Panc1 (cell line): ENCODE measurements at places on chromosomes 6 and 20.

DNA sequence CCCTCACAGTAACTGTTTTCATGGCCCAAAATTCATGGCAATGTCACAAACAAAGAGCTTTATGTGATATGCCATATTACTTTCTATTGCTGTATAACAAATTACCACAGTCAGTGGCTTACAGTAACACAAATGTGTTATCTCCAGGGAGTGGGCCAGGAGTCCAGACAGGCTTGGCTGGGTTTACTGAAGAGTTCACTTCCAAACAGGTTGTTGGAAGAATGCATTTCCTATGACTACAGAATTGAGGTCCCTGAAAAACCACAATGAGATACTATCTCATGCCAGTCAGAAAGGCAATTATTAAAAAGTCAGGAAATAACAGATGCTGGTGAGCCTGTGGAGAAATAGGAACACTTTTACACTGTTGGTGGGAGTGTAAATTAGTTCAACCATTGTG is 431.9 kb downstream of the PKHD1 start:
- DNase-seq = no peak

DNA sequence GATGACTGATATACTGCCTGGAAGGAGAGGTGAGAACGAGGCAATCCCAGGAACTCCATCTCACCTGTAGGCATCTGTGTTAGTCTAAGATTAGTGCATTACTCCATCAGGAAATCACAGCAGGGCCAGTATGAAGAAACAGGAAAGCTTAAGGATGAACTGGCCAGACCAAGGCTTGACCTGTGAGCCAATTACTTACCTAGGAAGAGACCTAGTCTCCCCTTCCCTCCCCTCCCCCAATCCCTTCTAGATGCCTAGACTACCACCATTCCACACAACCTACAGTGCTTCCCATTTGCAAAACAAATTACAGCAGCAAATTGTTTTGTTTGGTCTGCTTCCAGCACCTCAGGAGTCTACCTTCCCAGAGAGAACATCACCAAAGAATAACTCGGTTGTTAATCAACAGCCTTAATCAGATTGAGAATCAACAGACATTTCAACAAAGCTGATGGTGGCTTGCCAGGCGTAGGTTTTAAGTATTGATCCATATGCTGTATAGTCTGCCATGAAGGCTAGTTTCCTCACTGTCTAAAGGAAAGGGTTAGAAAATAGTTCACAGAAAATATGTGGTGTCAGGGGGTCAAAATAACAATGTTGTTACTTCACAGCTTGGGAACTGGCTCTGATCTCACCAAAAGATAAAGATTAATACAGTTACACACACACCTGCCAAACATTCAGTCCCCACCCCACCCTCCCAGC is 10.1 kb downstream of the PKHD1 start:
- DNase-seq = no peak

DNA sequence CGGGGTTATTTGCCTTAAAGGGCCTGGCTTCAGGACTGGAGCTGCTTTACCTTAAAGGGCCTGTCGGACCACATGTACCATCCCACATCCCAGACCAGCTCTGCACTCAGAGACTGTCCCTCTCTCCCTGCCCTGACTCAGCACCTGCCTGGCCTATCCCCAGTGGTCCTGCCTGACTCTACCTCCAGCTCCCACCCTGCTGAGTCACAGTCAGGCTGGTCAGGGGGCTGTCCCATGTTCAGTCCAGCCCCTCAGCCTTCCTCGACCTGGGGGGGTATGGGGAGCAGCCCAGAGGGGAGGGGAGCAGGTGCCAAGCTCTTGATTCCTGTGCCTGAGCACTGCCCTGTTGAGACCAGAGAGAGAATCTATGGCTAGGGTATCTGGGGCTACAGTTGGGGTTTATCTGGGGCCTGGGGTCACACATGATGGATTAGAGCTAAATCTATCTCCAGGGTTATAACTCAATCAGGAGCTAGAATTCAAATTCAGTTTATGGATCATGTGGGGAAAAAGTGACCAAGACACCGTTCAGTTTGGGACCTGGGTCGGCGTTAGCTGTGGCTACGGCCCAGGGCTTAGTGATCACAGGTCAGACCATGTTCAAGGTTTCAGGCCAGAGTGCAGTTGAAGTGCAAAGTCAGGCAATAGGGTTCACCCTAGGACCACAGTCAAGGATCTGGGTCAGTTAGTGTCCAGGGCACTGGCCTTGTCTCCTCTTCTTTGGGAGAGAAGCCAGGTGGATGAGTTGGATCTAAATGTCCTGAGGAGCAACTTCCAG is 9.4 kb upstream of the TRIB3 start:
- no peak for DNase-seq

DNA sequence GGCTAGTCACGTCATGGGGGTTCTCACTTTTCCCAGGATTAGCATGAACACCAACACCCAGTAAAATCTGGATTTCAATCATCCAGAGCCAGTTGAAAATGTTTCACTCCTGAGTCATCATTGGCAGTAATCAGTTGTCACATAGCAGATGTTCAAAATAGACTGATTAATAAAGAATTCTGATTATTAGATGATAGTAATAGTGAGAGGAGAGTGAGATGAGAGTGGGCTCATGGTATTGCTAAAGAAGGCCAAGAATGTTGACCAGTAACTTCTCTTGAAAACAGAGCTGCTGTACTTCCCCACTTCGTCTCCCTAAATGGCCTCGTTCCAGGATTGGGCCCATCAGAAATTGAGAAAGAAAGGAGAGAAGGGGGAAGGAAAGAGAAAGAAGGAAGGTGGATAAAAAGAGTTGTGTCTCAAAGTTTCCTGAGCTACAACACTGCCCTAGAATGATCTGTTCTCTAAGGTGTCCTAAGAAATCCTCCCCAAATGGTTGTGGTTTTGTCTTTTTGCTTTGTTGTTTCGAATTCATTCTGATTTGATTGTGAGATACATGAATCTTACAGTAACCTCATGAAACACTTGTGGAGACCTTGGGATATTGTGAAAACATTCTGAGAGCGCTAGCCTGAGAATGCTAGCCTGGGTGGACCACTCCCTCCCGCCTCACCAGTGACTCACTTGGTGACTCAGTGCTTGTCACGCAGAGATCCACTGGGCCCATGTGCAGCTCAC is 502.2 kb upstream of the JARID2 start:
- peak; percentile 74 for DNase-seq

DNA sequence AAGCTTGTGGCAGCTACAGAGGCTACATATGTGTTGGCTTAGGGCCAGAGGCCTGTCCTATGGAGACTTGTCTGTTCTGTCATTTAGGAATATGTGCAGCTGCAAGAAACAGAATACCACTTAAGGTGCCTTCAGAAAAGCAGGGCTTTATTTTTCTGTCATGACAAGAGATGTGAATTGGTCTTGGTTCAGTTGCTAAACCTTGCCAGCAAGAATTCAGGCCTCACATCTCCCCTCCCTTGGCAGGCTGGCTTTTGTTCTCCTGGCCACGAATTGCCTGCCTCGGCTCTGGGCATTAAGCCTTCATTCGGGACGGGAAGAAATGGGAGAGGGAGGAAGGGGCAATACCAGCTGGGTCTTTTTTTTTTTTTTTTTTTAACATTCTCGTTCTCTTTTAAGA is 82.4 kb upstream of the TGM3 start:
- no peak for DNase-seq

- DNase-seq = no peak
These were observed 44.8 kb upstream of the TRAM2 start for GRCh38 chr6:52621631-52622030.

- no peak for DNase-seq
These were observed 660.4 kb upstream of the FLRT3 start for GRCh38 chr20:14997791-14998190.

DNA sequence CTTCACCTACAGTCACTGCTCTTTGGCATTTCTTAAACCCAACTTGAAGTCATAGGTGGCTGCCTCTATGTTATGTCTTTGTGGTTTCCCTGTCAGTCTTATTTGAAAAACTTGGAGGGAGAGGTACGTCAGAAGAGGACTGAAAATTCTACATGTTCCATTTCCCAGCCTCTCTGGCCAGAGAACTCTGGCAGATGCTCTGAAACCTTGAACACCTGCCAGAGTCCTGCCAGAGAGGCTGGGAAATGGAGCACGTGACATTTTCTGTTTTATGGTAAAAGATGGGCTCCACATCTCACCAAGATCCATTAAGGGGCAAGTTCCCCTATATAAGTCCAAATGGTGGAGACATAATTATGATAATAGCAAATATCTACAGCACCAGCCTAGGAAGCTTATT is 99.5 kb downstream of the MAFB start:
- DNase-seq = no peak

DNA sequence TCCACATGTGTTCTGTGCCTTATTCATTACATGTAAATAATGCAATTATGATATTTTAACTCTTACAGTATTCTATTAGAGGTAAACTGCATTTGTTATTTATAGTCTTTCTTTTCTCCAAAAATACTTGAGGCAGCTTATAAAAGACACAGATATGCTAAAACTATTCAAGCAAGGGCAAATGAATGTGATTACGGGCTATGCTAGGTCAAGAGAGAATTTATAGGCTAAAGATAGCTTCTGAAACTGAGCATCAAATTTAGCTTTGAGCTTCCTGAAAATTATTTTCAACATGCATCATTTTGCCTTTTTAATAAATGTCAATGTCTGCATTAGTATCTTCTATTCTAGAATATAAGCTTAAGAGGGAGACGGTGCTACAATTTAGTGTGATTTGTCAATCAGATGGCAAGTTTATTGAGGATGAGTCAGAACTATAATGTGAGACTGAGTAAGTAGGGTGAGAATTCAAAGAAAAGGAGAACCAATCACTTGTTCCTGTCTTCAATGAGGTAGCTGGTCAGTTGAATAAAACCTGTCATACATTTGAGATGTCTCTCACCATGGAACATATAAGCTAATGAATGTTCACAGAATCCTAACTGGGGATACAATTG is 669.4 kb upstream of the CITED2 start:
- DNase-seq = no peak

DNA sequence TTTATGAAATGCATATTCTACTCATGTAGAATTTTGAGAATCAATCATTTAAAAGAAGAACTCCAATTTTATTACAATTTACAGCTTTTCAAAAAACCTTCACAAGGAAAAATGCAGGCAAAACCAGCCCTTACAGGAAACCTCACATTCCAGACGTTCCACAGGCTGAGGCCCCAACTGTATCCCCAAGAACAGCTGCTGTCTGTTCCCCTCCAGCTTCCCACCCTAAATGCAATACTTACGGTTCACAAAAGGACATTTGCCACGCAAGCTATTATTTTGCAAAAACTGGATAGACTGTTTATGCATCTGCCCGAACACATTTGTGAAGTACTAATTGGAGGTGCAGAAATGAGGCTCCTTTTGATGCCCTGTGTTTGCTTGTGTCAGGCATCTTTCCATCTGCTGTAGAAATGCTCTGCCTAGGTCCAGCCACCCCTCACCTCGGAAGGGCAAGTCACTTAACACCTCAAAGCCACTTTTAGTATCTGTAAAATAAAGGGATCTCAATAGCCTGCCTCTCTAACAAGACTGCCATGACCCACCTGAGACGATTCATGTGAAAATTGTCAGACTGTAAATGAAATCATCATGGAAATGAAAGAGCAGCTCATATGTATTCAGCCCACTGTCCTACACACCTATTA is 26.5 kb downstream of the PDE10A start:
- DNase-seq = no peak

DNA sequence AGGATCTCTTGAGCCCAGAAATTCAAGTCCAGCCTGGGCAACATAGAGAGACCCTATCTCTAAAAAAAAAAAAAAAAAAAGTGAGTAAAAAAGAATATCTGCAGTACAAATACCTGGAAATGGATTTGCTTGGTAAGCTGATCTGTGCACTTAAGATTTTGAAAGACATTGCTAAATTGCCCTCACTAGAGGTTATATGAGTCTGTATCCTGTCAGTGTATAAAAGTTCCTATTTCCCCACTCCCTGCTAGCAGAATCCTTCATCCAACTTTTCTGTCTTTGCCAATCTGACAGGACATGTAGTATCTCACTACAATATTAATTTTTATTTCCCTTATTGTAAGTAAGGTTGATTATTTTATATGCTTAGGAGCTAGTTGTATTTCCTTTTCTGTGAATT is 36.1 kb downstream of the BICRAL start:
- DNase-seq = no peak

- DNase-seq = no peak
These were observed 39.9 kb downstream of the MYO6 start for GRCh38 chr6:75788894-75789293.

- no peak for DNase-seq
These were observed 74.5 kb downstream of the HUS1B start for GRCh38 chr6:582370-582769.

DNA sequence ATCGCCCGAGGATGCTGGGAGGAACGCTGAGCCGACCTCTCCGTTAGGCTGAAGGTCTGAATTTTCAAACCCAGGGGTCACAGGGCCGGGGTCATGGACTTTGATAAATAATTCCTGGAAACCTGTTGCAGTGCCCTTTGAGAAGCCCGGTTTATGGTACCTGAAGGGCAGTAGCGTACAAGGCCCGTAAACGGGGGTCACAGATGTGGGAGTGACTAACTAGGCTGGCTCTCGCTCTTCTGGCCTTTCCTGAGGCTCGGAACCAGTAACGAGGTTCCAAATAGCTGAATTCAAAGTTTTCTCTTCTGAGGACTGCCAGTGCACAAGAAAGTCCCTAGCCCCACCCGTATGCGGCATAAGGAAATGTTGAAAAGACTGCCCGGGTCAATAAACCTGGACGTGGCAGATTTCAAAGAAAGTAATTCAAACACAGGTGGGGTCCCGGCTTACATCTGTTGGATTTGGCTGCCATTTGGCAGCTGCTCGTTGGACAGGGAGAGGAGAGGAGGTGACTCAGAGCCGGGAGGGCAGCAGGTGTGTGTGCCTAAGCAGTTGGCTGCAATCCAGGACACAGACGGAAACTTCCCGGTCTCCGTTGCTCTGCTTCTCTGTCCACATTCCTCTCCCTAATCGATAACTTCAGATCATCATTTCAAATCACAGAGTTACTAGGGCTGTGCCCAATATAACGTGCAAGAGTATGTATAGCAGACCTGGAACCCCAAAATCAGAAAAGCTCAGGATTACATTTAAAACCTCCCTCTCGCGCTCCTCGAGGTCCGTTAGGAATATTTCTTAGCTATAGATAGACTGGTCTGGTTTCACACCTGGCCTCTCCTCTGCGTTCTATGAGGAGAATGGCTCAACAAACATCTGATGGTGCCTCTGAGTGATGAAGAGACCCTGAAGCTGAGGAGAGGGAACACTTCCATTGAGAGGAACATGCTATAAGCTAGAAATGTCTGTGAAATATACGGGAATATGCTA is 765 bp upstream of the GMDS start:
- peak; percentile 35 for DNase-seq

GRCh38 chr6:127164565-127164964 is 46.1 kb downstream of the RSPO3 start:
- no peak for DNase-seq

- no peak for DNase-seq
These were observed 26.4 kb upstream of the BMP5 start for GRCh38 chr6:55901765-55902270.

GRCh38 chr6:13235339-13235738 is 93.0 kb downstream of the TBC1D7 start:
- no peak for DNase-seq

GRCh38 chr6:92024110-92024509 is 1395.2 kb downstream of the EPHA7 start:
- no peak for DNase-seq

GRCh38 chr6:156996265-156996664 is 219.1 kb downstream of the ARID1B start:
- no peak for DNase-seq

- DNase-seq = no peak
These were observed 473.3 kb upstream of the SLC35B3 start for GRCh38 chr6:8908638-8909037.
